ENCODE measurements at places on chromosomes 1 and 21.

- no peak for DNase-seq
Observed at GRCh38 chr1:79969886-79970285, 963.4 kb upstream of the ADGRL4 start.

- DNase-seq: no peak
Observed at GRCh38 chr1:59431566-59432294, 134.8 kb downstream of the FGGY start.

DNA sequence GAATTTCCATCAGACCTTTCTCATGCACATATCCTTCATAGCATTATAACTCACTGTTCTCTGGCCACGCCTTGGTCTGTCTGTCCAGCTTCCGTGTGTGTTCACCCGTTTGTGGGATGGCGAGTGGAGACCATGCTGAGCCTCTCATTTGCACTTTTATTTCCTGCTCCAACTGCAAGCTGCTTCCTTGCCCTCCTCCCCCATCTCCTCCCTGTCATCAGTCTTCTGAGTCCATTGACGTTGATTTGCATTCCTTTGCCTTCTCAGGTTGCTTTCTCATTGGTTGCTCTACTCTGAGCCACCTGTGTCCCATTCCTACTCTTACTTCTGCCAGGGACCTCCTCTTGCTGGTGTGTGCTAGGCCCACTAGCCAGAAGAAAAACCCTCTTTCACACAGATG is 146.4 kb downstream of the NOS1AP start:
- no peak for DNase-seq

- no peak for DNase-seq
Observed at GRCh38 chr1:195769461-195769860, 838.8 kb downstream of the KCNT2 start.

DNA sequence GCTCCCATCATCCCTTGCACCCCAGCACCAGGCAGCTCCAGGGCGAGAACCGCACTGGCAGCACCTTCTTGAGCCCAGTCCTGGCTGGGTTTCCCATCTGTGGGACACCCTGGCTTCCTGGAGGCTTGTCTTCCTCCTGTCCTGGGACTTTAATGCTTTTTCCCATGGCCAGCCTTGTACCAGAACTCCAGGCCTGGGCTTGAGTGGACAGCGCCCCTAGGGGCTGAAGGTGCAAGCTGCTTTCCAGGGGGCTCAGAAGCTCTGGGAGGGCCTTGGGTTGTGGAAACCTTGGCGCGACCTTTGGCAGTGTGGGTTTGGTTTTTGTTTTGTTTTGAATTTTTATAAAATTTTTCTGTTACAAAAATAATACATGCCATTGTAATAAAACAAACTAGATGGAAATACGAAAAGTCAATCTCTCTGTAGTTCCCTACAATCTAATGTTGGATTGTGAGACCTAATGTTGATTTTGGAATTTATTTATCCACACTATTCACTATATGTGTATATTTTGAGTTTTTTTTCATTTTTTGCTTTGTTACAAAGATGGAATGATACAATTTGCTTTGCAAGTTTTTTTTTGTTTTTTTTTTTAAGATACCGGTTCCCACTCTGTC is 33.8 kb upstream of the RPL11 start:
- DNase-seq: peak; percentile 50

- DNase-seq: peak; percentile 70
Observed at GRCh38 chr21:31554511-31555022, 104.9 kb upstream of the SOD1 start.

DNA sequence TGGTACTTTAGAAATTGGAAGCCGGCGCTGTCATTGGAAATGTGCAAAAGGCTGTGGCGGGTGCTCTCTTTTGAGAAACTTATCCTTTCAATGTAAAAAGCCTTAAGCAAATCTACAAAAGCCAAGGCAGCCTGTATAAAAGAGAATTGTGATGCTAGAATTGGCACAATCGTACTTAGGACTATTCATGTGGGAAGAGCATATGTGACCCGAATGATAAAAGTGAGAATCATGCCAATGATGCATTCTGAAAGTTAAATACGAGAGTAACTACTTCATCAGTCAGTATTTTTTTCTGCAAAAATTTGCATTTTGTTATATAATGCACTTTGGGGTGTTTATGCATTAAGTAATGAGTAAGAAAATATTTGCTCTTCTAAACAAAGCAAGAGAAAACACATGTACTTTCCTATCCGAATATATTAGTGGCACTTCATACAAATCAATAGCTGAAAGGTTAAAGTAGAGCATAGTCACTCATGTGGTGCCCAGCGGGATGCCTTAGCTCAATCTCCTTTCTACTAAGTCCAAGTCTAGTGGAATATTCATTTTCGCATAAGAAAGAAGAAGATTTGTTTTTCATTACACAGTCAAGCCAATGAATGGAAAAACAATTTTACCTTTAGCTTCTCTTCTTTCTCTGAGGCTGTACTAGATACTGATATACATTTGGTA is 1256.6 kb upstream of the B3GALT2 start:
- DNase-seq: no peak

GRCh38 chr1:83515578-83516154 is 483.3 kb downstream of the TTLL7 start:
- DNase-seq: no peak

- no peak for DNase-seq
Observed at GRCh38 chr1:201542309-201543035, 3.5 kb downstream of the NAV1 start.

DNA sequence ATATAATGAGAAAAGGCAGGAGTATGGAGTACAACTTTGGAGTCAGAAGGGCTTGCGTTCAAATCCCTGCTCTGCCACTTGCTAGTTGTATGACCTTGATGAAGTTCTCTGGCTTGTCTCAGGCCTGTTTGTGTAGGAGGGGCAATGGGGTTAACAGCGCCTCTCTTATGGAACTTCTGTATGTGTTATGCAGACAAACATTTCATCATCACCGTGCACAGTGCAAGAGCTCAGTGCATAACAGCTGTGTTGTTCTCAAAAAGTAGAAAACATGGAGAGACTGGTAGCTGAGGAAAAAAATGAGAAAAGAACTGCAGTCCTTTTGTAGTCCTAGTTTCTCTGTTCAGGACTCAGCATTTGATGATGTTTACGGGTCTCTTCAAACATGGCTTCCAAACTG is 10.4 kb upstream of the ZNF648 start:
- no peak for DNase-seq

DNA sequence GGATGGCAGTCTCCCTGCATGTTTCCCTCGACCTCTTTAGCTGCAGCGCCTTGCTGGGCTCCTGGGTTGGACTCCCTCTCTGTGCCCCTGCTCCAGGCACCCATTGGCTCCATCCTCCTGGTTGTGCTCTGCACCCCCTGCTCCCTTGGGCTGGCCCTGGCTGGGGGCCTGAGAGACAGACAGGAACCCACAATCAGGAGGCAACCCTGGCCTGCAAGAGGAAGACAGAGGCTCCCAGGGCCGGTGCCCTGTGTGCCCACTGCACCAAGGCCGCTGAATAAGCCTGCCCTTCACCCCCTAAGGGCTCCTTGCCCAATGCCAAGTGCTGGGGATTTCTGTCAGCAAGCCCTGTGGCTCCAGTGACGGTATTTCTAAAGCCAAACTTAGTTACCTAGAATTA is 31.5 kb upstream of the LHX4 start:
- DNase-seq: no peak

DNA sequence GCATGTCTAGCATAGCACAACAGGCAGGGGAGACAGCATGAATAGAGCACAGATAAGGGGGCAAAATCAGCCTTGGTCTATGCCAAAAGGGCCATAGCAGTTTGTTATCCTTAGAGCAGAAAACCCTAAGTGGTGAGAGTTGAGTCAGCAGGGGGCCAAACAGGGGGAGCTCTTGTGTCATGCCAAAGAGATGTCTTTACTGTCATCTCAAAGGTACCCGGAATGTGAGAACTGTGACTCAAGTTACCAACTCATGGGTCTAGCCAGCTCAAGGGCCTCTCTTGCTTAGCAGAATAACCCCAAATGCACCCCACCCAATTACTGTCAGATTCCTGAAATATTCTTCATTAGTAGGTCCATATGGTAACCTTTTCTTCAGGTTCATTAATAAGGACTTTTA is 45.9 kb upstream of the NRDC start:
- no peak for DNase-seq

GRCh38 chr1:244709076-244709475 is 56.1 kb downstream of the DESI2 start:
- DNase-seq: no peak

DNA sequence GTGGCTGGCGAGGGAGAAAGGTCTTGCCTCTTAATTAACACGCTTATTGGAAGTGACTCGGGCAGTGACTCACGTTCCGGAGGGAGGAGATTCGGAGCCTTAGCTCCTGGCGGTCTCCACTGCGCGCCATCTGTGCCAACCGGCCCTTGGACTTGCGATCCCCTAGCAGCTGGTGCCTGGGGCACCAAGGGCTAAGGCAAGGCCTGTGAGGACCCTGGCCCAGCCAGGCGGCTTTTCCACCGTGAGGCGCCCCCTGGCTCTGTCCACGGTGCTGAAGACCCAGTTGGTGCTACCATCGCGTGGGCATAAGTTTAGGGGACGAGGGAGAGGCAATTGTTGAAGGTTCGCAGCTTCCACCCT is 1.3 kb upstream of the SYT6 start:
- no peak for DNase-seq

- DNase-seq: peak; percentile 42
Observed at GRCh38 chr1:56819387-56819899, at the start of gene FYB2. Gene FYB2, minus strand, starts transcription at chr1:56819404. Its CDS starts 114 bp downstream, at chr1:56819290.

DNA sequence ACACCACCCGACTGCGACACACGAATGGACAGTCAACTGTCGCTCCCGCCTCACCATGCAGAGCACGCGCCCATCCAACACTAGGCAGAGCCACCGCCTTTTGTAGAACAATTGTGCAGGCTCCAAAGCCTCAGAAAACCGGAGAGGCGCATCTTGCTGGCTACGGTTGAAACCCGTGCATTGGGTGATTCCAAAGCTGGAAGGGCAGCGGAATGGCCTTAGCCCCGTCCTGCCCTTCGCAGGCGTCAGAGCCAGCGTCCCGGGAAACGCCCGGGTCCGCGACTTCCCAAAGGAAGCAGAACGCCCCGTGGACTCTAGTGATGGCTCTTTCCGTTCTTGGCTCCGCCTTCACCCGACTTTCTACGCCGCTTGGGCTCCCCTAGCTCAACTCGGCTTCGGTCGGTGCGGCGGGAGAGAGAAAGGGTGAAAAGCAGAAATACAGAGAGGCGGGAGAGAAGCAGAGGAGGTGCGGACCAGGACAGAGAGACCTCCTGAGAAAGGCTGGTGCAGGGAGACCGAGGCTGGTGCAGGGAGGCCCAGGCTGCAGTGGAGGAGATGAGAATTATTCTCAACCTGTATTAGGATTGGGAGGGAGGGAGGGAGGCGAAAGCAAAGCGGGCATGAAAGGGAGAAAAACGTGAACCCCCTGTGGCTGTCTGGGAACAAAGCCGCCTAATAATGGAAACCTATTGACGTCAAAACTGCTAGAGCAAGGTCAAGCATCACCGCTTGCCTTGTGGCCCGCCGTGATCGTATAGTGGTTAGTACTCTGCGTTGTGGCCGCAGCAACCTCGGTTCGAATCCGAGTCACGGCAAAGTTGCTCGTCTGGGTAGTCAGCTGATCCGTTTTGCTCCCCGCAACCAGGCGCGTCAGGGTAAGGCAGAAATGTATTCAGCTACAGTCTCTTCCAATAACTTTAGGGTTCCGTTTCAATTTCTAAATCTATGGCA is 99.5 kb downstream of the PRKAB2 start:
- no peak for DNase-seq

DNA sequence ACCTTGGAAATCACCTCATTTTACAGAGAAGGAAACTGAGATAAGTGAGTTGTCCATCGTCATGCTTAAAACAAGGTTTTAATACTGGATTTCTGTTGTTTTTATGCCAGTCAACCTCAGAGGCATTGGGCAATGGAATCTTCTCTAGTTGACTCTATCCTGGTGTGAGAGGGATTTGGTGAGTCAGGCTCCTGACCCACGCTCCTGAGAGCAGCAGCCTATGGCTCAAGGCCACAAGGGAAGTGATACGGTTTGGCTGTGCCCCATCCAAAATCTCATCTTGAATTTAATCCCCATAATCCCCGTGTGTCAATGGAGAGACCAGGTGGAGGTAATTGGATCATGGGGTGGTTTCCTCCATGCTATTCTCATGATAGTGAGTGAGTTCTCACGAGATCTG is 90.1 kb downstream of the TLR5 start:
- DNase-seq: no peak

DNA sequence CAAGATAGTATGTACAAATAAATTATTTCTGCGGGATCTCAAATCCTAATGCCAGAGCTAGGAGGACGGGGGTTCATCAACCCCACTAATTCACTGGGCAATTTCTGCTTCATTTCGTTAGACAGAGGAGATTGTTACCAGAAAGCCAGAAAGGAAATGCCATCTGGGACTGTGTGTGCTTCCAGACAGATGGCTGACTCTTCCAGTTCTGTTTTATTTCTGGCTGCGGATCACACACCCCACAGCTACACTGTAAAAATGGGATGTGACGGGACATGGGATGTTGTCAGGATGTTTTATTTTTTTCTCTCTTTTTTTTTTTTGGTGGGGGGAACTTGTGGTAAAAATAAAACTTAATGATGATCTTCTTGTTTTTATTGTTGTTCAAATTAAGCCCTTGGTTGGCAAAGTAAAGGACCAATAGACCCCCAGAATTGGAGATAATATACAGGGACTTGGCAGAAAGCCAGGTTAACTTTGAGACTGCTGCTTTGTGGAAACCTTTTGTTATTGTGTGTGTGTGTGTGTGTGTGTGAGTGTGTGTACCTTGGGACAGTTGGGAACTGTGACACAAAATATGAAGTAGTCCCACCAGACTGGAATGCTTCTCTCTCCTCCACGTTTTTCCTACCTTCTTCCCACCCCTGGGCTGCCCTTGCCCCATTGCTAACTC is 114.5 kb downstream of the NUF2 start:
- no peak for DNase-seq

DNA sequence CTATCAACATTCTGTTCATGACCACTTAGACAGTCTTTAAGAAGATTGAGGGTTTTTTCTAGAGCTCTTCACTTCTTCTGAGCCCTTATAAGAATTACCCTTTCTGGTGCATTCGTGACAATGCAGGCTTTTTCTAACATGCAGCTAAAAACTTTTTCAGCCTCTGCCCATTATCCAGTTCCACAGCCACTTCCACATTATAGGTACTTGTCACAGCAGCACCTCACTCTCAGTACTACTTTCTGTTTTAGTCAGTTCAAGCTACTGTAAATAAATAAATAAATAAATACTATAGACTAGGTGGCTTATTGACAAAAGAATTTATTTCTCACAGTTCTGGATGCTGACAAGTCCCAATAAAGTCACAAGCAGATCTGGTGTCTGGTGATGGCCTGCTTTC is 284.4 kb upstream of the PKN2 start:
- DNase-seq: no peak
